Endothelial cell of umbilical vein (primary cell): ENCODE measurements at places on chromosomes 13 and 19. TPM values are rescaled to one million over a fixed set of nuclear protein-coding genes. Genes with fewer than 3 reads are reported as not detected.

DNA sequence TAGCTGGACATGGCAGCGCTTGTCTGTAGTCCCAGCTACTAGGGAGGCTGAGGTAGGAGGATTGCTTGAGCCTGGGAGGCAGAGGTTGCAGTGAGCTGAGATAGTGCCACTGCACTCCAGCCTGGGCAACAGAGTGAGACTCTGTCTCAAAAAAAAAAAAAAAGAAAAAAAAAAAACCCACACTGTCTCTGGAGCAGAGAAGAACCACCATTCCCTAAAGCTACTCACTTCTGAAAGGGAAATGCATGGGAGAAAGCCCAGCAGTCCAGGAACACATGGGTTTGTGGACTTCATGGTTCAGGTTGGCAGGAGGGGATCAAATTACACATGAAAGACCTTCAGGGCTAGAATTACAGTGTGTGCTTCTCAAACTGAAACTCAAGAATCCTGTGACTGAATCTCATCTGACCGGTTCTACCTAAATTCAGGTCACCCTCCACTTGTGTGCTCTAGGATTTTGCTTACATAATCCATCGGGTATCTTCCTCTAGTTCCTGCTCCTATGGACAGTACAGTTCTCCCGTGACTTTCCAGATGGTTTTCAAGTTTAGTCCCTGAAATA is 30.2 kb upstream of the CPB2 start:
- no peaks in the 10 kb centered on the region for H3K4me1 ChIP-seq
- DNase-seq, result no peak
- H3K27ac ChIP-seq, result no peak overlapping the region
- no peaks in the 10 kb centered on the region for H3K36me3 ChIP-seq
- H3K27me3 ChIP-seq, result peaks cover 32% of the 10 kb centered on the region

DNA sequence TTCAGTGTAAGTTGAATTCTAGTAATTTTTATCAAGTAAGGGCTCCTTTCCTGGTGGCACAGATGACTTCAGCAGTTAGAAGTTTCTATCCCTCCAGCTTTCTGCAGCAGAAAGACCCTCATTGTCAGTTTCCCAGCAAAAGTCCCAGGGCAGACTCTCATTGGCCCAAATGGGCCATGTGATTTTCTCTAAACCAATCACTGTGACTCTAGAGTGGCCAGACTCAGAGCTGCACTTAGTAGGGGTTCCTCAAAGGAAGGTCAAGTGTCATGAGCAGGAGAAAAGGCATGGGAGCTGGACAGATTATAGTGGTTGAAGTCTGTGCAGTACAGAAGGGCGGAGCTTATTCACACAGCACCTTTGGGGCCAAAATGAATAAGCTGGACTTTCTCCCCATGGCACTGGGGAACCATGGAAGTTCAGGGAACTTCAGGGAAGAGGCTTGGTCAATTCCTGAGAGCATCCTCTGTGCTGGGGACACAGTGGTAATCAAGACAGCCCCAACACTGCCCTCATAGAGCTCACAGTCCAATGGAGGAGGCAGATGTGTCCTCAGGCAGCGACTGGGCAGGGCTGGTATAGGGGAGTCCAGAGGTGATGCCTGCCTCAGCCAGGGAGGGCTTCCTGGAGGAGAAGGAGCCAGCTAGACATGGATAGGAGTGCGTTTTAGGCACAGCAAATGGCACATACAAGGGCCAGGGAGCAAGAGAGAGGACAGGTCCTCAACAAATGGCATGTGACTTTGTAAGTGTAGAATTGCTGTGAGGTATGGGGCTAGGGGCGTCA is 18.3 kb downstream of the CKM start:
- H3K4me1 ChIP-seq, result no peaks in the 10 kb centered on the region
- no peak overlapping the region for H3K4me3 ChIP-seq
- no peaks in the 10 kb centered on the region for H3K36me3 ChIP-seq
- DNase-seq, result no peak
- H3K27me3 ChIP-seq, result no peaks in the 10 kb centered on the region
- no peak overlapping the region for H3K27ac ChIP-seq

The MEDAG gene
- total RNA-seq, result 27.2 and 30.2 TPM in 2 replicates

The SBK2 gene
- not detected in 2 replicates for total RNA-seq

The IRS2 gene
- total RNA-seq, result 4.4 and 5.9 TPM in 2 replicates
